ENCODE measurements at places on chromosomes 11 and 22. TPM values are rescaled to one million over a fixed set of nuclear protein-coding genes. Genes with fewer than 3 reads are reported as not detected.

DNA sequence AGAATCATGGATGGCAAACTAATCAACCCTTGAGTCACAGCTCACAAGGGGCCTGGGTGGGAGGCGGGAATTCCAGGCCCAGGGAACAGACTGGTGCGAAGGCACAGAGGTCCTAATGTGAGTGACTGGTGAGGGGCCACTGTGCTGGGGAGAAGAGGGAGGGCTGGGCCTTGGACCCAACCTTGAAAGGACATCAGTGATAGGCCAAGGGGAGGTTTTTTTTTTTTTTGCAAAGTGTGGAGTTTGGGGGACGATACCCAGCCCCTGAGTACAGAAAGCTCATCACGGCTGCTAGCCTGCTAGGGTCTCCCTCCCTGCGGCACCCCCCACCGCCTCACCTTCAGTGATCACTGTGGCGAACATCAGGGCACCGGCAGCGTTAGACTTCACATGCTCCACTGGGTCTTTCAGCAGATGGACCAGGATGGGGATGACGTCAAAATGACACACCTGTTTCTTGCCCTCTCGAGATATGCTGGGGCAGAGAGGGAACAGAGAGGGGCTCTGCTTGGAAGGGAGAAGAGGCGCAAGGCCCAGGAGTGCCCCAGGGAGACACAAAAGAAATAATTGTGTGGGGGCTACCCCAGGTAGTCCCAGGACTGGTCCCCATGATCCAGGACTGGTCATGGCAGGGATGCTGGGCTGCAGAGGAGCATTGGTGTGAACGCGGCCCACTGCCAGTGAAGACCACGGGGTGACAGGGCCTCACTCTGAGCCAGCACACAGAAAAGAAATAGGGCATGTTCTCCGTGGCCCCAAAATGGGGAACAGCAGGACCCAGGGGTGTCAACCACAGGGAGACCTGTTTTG, 8.6 kb upstream of the GNAZ start:
- no peaks in the 10 kb centered on the region for H3K4me1 ChIP-seq
- H3K27me3 ChIP-seq = no peaks in the 10 kb centered on the region
- H3K4me3 ChIP-seq = no peak overlapping the region

GRCh38 chr11:76788661-76789442, 5.7 kb downstream of the TSKU start:
- peak; percentile 69 for DNase-seq
- H3K4me3 ChIP-seq = no peak overlapping the region
- no peaks in the 10 kb centered on the region for H3K27me3 ChIP-seq
- H3K27ac ChIP-seq = peak overlapping the region; percentile 22

DNA sequence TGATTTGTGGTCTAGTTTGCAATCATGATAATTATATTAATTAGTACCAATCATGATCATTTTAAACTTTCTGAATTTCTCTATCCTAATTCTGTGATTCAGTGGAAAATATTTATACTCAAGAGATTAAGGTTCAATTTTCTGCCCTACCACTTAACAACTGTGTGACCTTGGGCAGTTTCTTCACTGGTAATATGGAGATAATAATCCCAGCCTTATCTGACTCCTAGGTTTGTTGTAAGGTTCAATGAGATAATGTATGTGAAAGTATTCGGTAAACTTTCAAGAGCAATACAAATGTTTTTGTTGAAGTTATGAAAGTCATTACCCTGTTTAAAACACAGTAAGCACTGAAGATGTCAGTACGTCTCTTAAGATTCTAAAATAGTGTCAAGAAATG, 36.3 kb downstream of the CSTPP1 start:
- DNase-seq = no peak
- no peaks in the 10 kb centered on the region for H3K36me3 ChIP-seq
- no peaks in the 10 kb centered on the region for H3K27me3 ChIP-seq

DNA sequence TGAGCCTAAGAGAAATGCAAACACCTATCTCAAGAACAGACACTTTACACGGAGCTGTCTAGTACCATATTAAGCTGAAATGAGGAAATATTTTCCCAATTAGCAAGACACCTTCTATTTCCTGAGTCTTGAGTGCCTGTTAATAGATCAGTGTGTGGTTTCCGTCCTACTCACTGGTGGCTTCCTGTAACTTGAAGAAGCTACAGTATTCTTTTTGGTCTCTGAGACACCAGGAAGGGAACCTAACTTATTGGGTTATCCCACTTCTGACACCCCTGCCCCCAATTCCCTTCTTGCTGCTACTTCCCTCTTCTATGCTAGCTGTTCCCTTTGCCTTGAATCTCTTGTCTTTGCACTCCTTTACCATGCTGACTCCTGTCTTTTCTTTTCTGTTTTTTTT, 92.7 kb downstream of the FDX1 start:
- no peaks in the 10 kb centered on the region for H3K36me3 ChIP-seq
- no peaks in the 10 kb centered on the region for H3K4me1 ChIP-seq
- no peak overlapping the region for H3K4me3 ChIP-seq
- DNase-seq = no peak
- no peaks in the 10 kb centered on the region for H3K27me3 ChIP-seq
- H3K27ac ChIP-seq = no peak overlapping the region

Gene RFPL1
- total RNA-seq = not detected

Gene SHISAL1
- total RNA-seq = 20.7 TPM

Gene RRAS2
- 31.1 TPM for total RNA-seq

Gene DEFB131B
- total RNA-seq = not detected

All from sigmoid colon (tissue), 7 donors.